ENCODE measurements at places on chromosomes 5 and 9.
A peak's percentile ranks its signal among the peaks of the same experiment; 100 is the strongest.

GRCh38 chr5:175325681-175326080 lies 118.3 kb downstream of the DRD1 start:
- no peak for DNase-seq

DNA sequence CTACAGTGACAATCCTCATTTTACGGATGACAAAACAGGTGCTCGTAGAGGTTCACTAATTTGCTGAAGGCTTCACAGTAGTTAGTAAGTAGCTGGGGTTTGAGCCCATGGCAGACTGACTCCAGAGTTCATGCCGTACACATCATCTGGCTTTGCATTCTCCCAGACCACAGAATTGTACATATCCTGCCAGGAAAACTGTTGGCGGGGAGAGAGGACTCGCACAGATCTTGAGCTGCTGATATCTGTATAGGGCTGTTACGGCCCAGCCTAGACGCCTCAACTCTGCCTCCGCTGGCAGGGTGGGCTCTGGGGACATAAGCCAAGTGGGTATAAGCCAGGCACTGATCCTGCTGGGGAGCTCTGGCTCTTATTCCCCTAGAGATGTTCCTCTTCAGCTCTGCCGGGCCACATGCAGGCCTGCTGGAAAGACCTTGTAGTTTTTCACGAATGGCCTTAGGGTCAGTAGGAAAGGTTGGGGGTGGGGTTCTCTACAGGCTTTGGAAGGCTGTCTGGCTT lies 16.3 kb downstream of the LARP1 start:
- peak; percentile 50 for DNase-seq

DNA sequence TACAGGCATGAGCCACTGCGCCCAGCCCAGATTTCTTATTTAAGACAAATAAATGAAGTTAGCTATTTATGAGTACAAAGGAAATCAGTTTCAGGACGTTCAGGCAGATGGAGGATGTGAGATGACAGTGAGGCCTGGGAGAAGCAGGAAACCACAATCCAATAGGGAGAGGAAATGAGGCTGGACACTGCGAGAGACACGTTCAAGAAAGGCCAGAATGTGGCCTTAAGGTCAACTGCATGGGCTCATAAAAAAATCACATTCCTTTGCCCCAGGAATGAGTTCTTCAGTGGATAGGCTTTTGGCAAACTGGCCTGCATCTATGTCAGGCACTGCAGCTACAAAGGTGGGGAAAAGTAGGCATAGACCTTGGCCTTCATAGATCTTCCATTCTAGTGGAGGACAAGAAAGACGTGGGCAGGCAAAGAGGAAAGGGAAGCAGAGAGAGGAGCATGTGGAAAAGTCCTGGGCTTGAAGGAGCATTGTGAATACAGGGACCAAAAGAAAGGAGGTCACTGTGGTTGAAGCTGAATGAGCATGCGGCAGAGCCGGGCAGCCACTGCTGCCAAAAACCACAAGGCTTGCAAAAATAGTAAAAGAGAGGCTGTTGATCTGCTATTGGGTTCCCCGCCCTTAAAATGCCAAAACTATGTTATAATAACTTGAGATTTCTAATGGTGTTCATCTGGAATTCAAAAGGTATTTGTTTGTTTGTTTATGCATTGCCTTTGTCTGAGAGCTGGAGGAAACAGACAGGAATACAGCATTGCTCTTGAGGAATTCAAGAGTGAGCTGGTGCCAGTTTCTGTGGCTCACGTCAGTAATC lies 133.0 kb downstream of the GNA14 start:
- DNase-seq = peak; percentile 88

DNA sequence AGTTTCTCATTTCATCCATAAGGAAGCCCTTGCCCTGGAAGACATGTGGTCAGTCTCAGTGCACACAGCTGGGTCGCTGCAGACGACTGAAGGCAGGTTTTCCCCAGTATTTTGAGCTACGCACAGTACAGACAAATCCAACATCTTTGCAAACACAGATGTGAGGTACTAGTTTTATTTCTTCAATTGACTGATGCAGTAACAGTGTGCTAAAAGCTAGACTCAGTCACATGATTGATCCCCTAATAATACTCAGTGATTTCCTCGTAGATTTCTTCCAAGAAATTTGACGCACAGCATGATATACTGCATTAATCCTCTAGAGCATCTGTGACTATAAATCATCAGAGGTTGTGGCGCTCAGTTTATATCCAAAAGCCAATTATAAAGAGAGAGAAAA lies 346.1 kb downstream of the DIRAS2 start:
- DNase-seq = no peak

DNA sequence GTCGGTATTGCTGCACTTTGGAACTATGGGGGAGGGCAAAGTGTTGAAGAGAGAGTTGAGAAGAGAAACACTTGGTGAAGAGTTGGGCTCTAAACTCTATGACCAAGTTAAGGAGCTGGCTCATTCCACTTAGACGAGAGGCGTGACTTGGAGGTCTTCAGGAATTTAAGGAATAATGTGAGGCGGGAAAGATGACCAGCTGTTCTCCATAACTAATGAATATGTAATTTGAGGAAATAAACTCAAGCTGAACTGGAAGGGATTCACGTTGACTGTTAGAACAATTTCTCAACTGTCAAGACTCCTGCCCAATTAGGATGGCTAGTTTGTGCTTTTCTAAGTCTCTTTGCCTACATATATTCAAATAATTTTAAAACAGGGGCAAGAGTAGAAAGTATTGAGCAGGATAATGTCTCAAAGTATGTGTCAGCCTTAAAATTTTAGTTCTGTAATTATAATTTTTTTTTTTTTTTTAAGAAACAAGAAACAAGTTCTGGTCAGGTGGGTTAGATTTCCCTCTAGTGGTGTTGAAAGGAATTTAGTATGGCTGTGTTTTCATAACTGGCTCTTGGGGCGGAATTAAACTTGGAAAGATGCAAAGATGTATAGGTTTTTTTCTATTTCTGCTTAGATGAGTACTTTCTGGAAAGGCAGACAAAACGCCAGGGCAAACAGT lies 33.4 kb downstream of the TMEM252 start:
- no peak for DNase-seq

DNA sequence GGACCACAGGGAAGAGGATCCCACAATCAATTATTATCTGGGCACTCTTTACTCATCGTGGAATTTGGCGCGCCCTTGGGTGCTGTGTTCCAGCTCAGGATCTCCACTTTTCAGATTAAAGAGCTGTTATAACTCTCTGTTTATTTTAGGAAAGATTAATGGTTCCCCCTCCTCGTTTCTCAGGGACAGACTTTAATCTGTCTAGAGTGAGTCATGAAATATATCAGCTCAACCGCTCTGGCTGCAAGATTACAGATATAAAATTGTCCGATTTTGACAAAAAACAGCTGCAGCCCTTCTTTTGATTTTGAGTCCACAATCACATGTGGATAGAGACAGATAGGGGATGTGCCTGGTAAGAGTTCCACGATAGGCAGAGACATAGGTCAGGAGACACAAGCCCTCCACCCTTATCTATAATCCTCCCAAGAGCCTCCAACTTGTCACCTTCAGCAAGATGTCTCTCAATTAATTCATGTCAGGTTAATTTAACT lies 77.6 kb upstream of the ANKRD55 start:
- no peak for DNase-seq

GRCh38 chr9:33837138-33837537 lies 20.2 kb downstream of the UBE2R2 start:
- no peak for DNase-seq

DNA sequence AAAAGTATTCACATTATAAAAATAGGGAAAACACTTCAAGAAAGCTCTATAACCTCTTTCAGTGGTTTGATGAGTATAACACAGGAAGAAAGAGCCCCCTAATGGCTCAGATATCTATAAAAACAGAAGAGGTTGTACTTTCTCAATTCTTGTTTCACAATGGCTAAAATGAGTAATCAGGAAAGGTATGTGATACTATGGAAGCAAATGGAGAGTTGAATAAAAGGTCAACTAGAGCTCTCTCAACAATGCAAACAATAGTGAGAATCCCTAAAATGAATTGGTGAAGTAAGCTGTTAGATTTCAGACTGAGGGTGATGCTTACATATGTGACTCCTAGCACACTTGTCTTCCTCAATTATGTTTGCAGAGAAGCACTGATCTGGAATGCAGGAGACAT lies 584.6 kb upstream of the CDH18 start:
- no peak for DNase-seq

GRCh38 chr5:5705010-5705409 lies 282.5 kb downstream of the ICE1 start:
- no peak for DNase-seq

GRCh38 chr9:121275781-121276658 lies 8.1 kb downstream of the GSN start:
- DNase-seq = no peak
